ENCODE measurements at places on chromosomes 6 and 20. TPM values are rescaled to one million over a fixed set of nuclear protein-coding genes. Genes with fewer than 3 reads are reported as not detected.

- no peak for DNase-seq
- H3K4me3 ChIP-seq: no peak overlapping the region
- no peaks in the 10 kb centered on the region for H3K36me3 ChIP-seq
Observed at GRCh38 chr6:41877051-41877680, 18.0 kb downstream of the USP49 start.

Gene PRDM13
- total RNA-seq: not detected

DNA sequence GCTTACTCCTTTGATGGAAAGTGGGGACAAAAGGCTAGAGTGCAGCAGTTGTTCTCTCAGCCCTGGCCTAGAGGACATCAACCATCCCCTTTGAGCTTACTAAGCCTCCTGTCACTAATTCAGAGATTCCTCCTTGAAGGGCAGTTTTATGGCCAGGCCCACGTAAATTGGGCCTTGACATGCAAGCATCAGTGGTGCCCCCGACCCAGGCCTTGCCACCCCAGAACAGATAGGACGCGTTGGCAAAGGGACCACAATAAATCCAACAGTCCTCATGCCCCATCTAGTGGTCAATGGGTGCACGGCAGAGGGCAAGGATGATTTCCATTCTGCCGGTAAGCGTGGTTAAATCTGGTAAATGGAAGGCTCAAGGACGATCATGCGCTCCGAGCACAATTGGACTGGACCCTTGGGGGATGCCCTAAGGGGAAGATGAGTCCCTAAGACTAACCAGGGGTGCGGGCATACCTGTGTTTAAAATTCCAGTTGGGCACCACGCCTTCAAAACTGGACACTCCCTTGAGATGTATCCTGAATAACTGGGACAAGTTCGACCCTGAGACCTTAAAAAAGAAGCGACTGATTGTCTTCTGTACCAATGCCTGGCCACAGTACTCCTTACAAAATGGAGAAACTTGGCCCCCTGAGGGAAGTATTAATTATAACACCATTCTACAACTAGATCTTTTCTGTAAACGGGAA, 32.6 kb downstream of the CEP85L start:
- peak; percentile 47 for DNase-seq
- H3K36me3 ChIP-seq: no peaks in the 10 kb centered on the region
- no peak overlapping the region for H3K4me3 ChIP-seq
- H3K4me1 ChIP-seq: peaks cover 68% of the 10 kb centered on the region
- peak overlapping the region; percentile 33 for H3K27ac ChIP-seq

Gene CDYL
- 28.8 TPM for total RNA-seq

DNA sequence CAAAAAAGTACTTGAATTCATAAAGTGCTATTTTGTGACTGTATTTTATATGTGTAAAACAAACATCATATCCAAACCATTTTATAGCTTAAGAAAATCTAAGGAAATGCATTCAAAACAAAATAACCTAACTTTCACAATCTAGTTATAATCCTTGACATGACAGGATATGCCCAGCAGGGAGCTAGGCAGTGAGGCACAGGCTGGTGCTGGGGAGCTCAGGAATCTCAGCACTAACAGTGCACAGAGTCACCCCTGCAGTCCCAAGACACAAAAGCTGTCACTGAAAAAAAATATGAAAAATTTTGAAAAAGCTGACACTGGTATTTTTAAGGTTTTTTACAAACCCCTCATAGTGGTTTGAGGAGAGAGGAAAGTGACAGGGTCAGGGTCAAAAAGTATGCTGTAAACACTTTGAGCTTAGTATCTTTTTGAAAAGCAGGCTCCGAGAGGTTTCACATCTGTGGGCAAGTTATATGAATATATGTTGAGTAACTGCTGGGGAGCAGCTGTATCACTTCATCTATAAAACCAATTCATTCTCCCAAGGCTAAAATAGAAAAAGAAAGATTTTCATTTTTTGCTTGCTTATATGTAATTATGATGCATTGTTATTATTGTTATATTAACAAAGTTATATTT, 24.1 kb downstream of the LGSN start:
- no peak for DNase-seq
- H3K27ac ChIP-seq: no peak overlapping the region
- no peaks in the 10 kb centered on the region for H3K4me1 ChIP-seq
- no peaks in the 10 kb centered on the region for H3K27me3 ChIP-seq
- no peak overlapping the region for H3K4me3 ChIP-seq

DNA sequence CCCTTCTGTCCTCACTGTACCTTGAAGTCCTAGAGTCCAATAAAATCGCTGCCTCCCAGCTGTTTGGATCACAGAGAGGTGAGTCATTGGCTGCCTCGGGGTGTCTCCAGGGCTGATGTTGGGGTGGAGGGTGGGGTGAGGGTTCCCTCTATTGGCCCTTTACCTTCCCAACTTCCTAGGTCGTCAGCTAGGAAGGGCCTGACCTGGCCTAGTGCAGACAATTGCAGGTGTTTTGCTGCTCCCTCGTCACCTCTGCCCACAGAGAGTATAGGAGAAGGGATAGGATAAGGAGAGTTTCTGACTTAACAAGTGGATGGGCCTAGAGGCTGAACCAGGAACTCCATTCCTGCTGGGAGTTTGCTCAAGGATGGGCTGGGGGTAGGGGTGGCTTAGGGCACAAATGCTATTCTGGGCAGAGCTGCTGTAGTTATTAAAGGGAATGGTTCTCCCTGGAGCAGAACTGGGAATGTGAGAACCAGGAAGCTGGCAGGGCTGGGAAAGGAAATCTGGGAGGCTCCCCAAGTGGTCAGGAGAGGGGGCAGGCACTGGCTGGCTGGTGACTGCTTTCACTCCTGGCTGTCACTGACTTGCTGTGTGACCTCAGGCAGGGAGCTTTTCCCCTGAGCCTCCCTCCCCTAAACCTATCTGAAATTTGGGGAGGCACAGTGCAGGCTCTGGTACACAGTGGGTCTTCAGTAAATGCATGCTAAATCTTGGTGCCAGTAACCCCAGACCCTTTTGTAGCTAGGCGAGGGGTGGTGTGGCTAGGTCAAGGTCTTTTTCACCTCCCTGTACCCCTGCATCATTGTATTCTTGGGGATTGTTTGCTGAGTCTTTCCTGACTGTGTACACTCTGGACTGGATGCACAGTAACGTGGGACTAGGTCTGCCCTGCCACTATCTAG, 1.5 kb downstream of the TP53INP2 start:
- peak overlapping the region; percentile 100 for H3K27ac ChIP-seq
- H3K4me3 ChIP-seq: peak overlapping the region; percentile 81
- H3K27me3 ChIP-seq: no peaks in the 10 kb centered on the region
- no peak for DNase-seq

DNA sequence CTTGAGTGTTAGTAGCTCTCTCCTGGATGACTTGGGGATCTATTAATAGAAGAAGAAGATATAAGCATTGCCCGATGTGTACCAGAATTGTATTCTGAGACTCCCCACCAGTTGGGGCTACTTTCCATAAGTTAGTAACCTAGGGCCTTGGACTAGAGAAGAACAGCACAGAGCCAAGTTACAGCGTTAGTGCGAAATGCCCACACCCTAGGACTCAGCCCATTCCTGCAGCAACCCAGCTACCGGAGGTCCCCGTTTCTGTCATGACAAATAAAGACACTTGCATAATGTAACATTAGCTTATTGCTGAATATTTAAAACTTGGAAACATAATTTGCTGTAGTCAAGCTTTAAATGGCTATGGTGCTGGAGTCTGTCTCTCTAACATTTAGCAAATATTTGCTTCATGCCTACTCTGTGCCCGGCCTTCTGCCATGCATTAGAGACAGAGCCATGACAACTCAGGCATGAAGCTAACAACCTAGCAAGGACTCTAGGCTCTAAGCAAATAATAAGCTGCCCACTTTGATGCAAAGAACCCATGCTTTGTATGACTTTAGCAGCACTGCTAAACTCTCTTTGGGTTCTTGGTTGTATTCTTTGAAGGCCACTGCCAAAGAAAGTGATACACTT, 103.4 kb upstream of the COL21A1 start:
- no peaks in the 10 kb centered on the region for H3K27me3 ChIP-seq
- no peaks in the 10 kb centered on the region for H3K4me1 ChIP-seq
- no peak for DNase-seq
- H3K4me3 ChIP-seq: no peak overlapping the region

Gene KIF6
- total RNA-seq: 0.14 TPM

DNA sequence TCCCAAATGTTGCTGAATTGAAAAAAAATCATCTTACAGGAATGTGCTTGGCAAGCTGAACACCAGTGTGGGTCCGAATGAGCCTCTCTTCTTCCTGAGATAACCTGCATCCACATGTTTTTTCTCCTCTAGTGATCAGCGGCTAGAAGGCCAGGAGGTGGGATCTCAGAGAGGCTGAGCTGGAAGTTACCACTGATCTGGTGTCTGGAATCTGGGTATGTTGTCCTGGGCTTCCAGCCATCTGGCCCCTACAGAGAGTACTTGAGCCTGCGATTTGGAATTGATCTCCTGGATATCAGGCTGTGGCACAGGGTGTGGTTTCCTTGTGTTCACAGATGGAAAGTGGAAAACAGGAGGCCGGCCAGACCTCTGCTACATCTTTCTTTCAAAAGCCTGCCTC, 35.9 kb downstream of the SULF2 start:
- H3K4me3 ChIP-seq: no peak overlapping the region
- no peaks in the 10 kb centered on the region for H3K4me1 ChIP-seq
- peak; percentile 38 for DNase-seq
- no peak overlapping the region for H3K27ac ChIP-seq
- H3K36me3 ChIP-seq: no peaks in the 10 kb centered on the region

Gene C20orf144
- not detected for total RNA-seq

DNA sequence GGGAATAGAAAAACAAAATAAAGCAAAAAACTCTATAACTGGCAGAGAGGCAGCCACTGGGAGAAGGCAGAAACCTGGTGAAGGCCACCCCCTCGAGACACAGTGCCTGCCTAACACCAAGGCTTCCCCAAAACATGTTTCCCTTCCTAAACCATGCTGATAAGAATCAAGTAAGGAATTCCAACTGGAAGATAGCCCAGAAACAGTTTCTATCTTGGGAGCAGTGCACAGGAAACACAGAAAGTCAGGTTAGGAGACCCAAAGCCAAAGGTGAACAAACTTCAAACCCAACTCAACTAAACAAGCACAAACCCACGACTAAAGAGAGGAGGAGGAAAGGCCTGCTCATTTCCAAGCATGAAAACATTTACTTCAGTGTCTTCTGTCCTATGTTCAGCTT, 433.7 kb upstream of the RGS17 start:
- H3K4me3 ChIP-seq: no peak overlapping the region
- H3K27me3 ChIP-seq: no peaks in the 10 kb centered on the region
- no peaks in the 10 kb centered on the region for H3K36me3 ChIP-seq

DNA sequence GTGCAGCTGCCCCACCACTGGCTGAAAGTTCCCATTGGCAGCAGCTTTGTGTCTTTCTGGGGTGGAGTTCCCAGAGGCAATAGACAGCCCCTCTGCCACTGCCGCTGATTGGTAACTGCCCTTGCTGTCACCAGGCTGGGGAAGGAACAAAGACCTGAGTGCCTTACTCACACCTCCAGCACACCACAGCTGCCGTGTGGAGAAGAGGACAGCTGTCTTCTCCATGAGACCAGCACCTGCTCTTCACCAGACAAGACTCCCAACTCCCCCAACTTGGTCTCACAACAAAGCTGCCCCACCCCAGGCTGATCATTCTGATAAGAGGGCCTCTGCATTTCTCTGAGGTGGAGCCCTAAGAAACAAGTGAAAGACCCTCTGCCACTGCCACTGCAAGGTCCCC, 39.7 kb upstream of the PTCHD4 start:
- no peaks in the 10 kb centered on the region for H3K4me1 ChIP-seq
- no peaks in the 10 kb centered on the region for H3K27me3 ChIP-seq
- no peak overlapping the region for H3K4me3 ChIP-seq
- DNase-seq: no peak

GRCh38 chr6:40930045-40930444, 109.0 kb downstream of the UNC5CL start:
- no peak for DNase-seq
- no peak overlapping the region for H3K4me3 ChIP-seq
- H3K27ac ChIP-seq: peak overlapping the region; percentile 80
- H3K27me3 ChIP-seq: no peaks in the 10 kb centered on the region

- no peaks in the 10 kb centered on the region for H3K36me3 ChIP-seq
- no peak overlapping the region for H3K27ac ChIP-seq
- DNase-seq: no peak
- H3K4me1 ChIP-seq: no peaks in the 10 kb centered on the region
- H3K27me3 ChIP-seq: no peaks in the 10 kb centered on the region
Observed at GRCh38 chr6:106119546-106119945, 33.4 kb downstream of the PRDM1 start.

DNA sequence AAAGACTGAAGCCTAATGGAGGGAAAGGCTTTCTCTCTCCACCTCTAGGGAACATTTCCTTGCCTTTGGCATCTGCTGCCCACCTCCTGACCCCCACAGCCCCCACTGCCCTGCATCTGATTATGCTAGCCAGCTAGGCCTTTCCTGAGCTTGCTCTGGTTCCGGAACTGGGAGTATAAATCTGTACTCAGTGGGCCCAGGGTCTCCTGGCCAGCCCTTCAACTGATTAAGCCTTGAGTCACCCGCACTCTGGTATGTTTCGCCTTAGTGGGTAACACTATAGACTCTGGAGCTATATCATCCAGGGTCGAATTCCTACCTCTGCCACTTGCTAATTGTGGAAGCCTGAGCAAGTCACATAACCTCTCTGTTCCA, 45.6 kb upstream of the RIPOR2 start:
- no peak for DNase-seq
- H3K4me3 ChIP-seq: no peak overlapping the region
- no peak overlapping the region for H3K27ac ChIP-seq
- H3K4me1 ChIP-seq: peaks cover 5% of the 10 kb centered on the region
- H3K36me3 ChIP-seq: no peaks in the 10 kb centered on the region
- H3K27me3 ChIP-seq: no peaks in the 10 kb centered on the region

GRCh38 chr6:42970871-42971612, 7.9 kb downstream of the PEX6 start:
- no peaks in the 10 kb centered on the region for H3K27me3 ChIP-seq
- peaks cover 10% of the 10 kb centered on the region for H3K4me1 ChIP-seq
- H3K4me3 ChIP-seq: no peak overlapping the region
- DNase-seq: no peak

Gene METTL24
- not detected for total RNA-seq

- H3K36me3 ChIP-seq: no peaks in the 10 kb centered on the region
- H3K4me1 ChIP-seq: peaks cover 30% of the 10 kb centered on the region
- no peaks in the 10 kb centered on the region for H3K27me3 ChIP-seq
Observed at GRCh38 chr6:158256746-158257424, 55.4 kb upstream of the TULP4 start.

GRCh38 chr20:14355791-14356190, 18.4 kb upstream of the FLRT3 start:
- no peak overlapping the region for H3K4me3 ChIP-seq
- H3K36me3 ChIP-seq: no peaks in the 10 kb centered on the region
- no peak overlapping the region for H3K27ac ChIP-seq
- DNase-seq: no peak
